Brain pericyte (primary cell): ENCODE measurements at places on chromosomes 3 and 15.

DNA sequence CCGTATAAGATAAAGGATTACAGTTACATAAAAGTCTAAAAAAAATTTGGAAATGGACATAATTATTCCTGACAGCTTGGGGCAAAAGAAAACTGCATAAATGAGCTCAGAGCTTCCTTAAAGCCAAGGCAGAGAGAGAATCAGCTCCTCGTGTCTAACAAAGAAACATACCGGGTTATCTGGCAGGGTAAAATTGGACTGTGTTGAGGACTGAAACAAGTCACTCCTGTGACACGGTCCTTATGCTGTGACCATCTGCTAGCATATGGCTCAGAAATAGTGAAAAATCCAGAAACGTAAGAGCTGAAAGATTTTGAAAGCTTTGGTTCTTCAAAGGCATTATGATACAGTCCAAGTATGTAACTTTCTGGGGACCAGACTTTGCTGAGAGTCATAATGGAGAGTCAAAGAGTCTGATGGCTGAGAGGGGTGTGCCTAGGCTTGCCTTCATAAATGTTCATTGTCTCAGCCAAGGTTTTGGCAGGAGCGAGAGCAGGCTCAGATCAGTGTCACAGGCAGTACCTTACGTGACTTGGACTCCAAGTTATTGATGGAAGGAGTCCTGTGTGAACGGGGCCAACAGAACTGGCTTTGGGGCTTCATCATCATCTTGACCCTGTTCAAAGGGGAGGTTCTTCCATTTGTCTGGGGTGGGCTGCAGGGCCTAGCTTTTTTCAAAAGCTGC is 12.5 kb downstream of the MAP6D1 start:
- no peak for DNase-seq

- DNase-seq: no peak
These were observed 19.0 kb downstream of the CGNL1 start for GRCh38 chr15:57395292-57395691.

DNA sequence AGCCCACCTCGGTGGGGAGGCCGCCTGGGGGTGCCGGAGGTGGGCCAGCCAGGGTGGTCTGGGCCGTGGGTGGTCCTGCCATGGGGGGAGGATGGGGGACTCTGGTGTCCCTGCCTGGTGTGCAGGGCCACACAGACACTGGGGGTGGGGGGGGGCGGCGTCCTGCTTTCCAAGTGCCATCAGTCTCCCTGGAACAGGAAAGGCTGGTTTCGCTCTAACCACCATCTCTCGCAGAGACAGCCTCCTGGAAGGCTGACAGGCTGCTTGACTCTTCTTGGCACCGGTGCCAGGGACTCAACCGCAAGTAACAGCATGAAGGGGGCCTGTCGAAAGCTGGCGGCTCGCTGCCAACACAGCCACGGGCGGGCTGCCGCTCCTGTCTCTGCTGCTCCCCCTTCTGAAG is 40.3 kb downstream of the RGMA start:
- DNase-seq: no peak

DNA sequence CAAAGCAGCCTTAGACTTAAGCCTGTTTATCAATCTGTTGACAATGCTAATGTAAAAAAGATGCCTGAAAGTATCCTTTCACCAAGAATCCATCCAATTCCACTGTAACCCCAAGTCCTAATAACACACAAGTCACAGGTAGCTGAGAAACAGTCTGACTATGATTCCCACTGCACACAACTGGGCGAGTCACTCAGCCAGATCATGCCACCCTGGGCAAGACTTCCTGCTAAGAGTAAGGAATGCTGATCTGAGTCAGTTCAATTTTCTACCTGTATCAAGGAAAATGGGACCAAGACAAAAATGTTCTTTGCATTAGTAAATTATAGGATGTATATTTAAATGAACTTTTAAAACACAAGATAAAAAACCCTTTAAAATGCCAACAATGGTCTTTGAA is 33.3 kb downstream of the NPTN start:
- no peak for DNase-seq

- DNase-seq: no peak
These were observed 48.9 kb upstream of the POLG start for GRCh38 chr15:89383365-89384175.

- no peak for DNase-seq
These were observed 390.5 kb downstream of the GABRG3 start for GRCh38 chr15:27361438-27361837.

- DNase-seq: no peak
These were observed 173.2 kb downstream of the APBA2 start for GRCh38 chr15:29058903-29059539.

DNA sequence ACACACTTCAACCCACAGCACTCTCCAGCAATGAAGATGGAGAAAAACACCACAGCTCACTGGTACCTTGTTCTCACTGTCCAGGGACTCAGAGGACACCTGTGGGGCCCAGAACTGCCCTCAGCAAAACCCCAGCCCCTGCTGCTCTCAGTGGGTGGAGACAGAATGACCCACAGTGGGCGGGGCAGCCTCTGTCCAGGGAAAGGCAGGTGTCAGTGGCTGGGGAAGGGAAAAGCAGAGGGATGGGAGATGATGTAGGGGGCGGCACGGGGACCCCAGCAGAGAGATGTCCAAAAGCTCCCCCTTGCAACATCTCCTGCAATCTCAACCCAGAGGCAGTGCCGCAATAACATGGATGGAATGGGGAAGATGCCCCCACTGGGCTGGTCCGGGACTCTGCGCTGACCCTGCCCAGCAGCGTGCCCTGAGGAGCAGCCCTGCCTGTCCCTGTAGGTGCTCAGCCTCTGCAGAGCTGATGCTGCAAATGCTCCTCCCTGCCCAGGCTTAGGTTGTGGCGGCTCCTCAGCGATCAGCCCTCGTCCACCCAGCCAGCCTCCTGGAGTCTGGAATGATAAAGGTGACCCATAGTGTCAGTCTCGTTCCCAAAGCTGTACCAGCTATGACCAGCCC is 193.9 kb downstream of the XXYLT1 start:
- DNase-seq: no peak

DNA sequence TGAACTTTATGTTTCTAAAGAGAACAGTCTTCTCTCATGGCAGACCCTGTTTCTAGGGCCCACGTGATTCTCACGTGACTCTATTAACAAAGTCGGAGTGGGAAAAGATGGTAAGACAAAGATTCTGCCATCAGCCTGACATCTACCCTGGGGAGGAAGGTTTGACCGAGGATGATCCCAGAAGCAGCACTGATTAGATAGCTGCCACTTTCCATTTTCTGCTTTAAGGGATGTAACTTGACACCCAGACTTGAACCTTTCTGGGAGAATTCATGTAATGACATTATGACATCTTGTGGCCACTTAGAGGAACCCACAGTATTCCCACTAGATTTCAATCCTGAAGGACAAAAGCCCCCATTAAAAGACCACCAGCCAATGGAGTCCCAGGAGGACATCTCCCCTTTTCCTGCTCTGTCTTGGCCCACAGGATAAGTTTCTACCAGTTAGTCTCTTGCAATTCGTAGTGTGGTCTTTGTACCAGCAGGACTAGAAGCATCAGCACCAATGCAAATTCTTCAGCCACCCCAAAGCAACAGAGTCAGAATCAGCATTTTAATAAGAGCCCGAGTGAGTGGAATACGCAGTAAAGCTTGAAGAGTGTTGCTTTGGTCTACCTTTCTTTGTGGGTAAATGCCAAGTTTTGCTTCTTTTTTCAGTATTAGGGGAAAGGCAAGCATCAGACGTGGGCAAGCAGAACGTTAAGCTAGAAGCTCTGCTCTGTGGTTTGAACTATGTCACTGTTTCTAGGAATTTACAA is 480.5 kb upstream of the PROK2 start:
- no peak for DNase-seq

DNA sequence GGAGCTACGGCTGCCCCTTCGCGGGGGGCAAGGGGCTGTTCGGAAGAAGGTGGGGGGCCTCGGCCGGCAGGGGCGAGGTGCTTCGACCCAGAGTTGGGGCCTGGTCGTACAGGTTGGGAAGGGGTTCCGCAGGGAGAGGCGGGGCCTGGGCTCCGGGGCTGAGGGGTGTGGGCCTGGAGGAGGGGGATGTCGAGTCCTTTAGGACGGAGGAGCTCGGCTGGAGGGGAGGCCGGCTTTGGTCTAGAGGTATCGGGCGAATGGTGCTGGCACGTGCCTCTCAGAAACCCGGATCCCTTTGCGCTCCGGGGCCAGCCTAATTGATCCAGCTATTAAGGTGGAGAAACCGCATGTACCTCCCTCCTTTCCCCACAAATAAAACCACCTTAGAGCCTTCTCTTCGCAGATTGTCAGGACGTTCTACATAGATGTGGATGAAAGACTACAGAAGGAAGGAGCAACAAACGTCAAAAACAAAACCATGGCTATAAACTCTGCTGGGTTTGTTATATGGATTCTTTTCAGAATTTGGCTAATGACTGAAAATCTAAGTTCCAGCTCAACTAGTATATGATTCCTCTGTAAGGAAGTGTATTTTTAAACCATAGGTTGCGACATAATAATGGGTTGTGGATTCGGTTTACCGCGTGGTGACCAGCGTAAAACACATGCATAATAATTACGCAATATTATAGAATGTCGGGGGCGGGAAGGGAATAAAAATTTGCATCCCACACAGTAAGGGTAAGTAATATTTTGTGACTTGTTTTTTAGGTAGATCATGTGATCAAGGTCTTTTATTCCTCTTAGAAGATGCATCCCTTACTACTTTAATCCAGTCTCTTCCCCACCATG is 644 bp upstream of the NGLY1 start:
- no peak for DNase-seq

DNA sequence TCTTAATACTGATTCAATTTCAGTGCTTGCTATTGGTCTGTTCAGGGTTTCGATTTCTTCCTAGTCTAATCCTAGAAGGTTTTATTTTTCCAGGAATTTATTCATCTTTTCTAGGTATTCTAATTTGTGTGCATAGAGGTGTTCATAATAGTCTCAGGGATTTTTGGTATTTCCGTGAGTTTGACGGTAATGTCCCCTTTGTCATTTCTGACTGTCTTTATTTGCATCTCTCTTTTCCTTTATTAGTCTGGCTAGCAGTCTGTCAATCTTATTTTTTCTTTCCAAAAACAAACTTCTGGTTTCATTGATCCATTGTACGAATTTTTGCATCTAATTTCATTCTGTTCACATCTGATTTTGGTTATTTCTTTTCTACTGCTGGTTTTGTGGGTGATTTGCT is 35.2 kb upstream of the CD200R1L start:
- no peak for DNase-seq

DNA sequence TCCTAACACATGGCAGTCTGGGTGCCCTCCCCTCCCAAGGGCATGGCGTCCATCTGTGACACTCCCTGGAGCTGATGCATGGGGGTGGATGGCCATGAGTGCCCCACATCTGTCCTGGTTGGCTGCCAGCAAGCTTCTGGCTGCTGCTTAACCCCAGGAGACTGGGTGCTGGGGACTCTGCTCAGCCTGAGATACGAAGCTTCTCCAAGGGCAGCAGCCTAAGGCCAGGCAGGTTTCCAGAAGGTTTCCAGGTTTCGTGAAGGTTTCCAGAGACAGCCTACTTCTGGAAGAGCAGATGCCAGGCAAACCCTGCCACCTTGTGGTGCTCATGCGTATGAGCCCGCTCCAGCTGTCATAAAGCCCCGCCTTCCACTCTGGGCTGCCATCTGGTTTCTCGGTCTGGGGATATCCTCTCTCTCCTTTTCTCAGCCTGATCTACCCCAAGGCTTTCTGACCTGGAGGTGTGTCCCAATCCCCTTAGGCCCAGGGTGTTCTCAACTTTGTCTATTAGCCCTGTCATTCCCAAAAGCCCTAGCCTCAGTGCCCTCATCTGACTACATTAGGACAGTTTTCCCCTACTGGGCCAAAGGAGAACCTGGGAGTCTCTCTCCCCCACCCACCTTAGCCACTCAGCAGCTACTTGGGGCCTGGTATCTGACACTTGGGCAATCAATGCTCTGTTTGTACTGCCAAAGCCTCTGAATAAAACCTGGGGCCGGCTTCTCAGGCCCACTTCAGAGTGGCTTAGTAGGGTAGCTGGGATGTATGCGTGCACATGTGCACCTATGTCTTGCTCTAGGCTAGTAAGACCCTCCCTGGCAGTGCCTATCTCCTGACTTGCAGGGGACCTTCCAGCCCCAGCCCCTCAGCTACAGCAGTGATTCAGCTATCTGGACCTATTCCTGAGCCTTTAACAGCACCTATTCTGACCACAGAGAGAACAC is 12.0 kb downstream of the MRPL46 start:
- no peak for DNase-seq

- DNase-seq: no peak
These were observed 124.6 kb downstream of the AKAP13 start for GRCh38 chr15:85504749-85505676.

DNA sequence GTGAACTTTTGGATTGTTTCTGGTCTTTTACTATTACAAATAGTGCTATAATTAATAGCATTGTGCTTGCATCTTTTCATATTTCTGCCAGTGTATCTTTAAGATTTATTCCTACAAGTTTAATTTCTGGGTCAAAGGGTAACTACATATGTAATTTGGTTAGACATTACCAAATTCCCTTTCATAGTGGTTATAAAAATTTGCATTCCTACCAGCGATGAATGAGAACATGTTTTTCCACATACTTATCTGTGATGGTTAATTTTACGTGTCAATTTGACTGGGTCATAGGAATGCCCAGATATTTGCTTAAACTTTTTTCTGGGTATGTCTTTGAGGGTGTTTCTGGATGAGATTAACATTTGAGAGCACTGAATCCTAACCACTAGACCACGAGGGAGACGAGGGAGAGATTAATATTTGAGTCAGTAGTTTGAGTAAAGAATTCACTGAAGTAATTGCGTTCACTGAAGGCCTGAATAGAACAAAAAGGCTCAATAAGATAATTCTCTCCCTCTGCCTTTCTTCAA is 132.3 kb upstream of the NEO1 start:
- no peak for DNase-seq

- DNase-seq: no peak
These were observed 54.5 kb upstream of the GATA2 start for GRCh38 chr3:128547368-128547987.
